ENCODE measurements at places on chromosomes 13 and 19.

- no peak for DNase-seq
Observed at GRCh38 chr13:31614073-31614472, 125.3 kb upstream of the RXFP2 start.

- no peak for DNase-seq
Observed at GRCh38 chr13:85108356-85108755, 690.9 kb downstream of the SLITRK6 start.

DNA sequence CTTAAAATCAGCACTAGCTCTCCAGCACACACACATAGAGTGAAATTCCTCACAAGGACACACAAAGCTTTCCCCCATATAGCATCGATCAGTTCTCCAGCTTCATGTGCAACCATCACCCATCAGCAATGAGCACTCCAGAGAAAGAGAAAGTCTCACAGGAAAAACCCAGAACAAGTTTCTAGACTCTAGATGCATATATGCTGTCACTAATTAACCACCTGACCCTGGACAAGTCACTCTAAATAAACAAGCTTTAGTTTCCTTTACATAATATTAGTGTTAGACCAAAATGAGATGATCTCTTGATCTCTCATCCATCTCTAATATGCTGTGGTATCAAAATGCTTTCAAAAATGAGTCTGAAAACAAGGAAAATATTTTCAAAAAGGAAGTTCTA is 81.2 kb downstream of the TBC1D4 start:
- no peak for DNase-seq

DNA sequence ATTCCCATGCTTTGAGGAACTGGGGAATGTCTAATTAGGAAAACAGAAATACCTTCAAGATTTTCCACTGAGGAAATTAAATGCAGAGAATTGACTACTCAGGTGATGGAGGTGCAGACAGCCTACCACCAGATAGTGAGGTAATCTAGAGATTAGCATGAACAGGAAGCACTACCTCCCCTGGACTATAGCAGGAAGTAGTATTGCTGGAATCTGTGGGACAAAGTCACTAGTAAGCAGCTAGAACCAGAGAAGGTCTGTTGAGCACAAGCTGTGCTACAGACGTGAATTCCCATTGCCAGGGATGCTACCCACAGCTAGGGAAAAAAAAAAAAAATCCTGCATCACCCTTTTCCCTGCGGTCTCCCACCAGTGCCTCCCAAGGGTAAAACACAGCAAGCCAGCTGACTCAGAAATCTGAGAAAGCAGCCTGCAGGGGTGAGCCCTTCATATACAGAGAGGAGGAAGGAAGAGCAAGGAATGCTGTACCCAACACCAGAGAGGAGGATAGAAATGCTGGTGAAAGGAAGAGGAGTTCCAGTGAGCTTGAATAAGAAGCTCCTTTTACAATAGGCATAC is 10.2 kb downstream of the ENOX1 start:
- DNase-seq = no peak

DNA sequence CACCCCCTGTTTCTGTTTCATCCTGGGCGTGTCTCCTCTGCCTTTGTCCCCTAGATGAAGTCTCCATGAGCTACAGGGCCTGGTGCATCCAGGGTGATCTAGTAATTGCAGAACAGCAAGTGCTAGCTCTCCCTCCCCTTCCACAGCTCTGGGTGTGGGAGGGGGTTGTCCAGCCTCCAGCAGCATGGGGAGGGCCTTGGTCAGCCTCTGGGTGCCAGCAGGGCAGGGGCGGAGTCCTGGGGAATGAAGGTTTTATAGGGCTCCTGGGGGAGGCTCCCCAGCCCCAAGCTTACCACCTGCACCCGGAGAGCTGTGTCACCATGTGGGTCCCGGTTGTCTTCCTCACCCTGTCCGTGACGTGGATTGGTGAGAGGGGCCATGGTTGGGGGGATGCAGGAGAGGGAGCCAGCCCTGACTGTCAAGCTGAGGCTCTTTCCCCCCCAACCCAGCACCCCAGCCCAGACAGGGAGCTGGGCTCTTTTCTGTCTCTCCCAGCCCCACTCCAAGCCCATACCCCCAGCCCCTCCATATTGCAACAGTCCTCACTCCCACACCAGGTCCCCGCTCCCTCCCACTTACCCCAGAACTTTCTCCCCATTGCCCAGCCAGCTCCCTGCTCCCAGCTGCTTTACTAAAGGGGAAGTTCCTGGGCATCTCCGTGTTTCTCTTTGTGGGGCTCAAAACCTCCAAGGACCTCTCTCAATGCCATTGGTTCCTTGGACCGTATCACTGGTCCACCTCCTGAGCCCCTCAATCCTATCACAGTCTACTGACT is at the start of gene KLK3:
Gene KLK3, plus strand, starts transcription at position 280 of the 775 bp plus-strand sequence. Its CDS starts 41 bp downstream, at position 321.
- no peak for DNase-seq

DNA sequence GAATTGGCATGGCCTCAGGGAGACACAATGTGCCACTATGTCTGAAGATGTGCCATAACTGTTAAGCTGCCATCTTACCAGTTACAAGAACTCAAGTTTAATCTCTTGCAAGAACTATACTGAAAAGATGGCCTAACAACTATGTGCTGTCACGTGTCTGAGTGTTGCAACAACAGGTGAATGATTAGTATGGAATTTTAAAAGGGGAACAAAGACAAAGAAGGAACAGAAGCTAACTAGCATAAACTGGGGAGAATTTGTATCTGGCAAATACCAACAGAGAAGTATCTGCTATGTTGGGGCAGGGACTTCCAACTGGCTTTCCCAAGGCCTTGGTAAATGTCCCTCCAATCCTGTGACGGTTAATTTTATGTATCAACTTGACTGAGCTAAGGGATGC is 11.5 kb upstream of the ACOD1 start:
- DNase-seq = no peak

- DNase-seq = no peak
Observed at GRCh38 chr13:102863590-102863989, 17.8 kb downstream of the ERCC5 start.

- DNase-seq = no peak
Observed at GRCh38 chr13:111210544-111211469, 95.7 kb downstream of the ARHGEF7 start.

GRCh38 chr13:27820524-27821482 is 28.5 kb downstream of the GSX1 start:
- DNase-seq = no peak

GRCh38 chr19:32914879-32915660 is 45.5 kb upstream of the SLC7A9 start:
- DNase-seq = no peak

DNA sequence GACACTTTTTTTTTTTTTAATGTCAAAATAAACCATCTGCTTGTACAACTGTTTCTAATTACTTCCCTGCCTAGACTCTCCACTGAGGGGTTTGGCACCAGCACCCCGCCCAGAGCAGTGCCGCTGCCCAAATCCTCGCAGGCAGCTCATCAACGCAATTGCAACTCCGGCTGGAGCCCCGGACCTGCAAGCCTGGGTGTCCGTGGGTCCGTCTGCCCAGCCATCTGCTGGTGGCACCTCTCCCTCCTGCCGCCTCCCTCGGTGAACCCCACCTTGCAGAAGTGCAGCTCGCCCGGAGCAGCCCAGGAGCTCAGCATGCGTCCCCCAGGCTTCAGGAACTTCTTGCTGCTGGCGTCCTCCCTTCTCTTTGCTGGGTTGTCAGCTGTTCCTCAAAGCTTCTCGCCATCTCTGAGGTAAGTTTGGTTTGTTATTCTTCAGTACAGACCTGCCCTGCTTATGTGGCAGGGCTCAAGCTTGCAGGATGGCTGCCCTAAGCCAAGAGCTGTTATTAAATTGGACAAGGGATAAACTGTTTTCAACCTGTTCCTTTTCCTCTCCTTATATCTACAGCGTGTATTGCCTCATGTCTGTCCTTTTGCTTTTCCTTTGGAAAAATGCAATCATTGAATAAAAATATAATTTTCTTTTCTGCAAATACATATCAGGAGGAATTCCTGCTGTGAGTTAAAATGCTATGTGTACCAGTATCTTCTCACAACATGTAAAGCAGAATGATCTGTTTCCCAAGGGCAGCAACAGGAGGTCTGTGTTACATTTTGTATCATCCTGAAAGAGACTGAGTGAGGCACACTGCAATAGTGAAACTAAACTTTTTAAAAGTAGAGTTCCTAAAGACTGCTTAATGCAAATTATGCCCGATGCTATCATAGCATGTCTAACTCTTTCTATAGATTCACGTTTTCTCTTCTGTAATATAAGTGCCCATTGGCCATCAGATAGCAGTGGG is at the start of gene ITGBL1:
Gene ITGBL1, plus strand, starts transcription at position 157 of the 967 bp plus-strand sequence. Its CDS starts 159 bp downstream, at position 316.
- DNase-seq = no peak

DNA sequence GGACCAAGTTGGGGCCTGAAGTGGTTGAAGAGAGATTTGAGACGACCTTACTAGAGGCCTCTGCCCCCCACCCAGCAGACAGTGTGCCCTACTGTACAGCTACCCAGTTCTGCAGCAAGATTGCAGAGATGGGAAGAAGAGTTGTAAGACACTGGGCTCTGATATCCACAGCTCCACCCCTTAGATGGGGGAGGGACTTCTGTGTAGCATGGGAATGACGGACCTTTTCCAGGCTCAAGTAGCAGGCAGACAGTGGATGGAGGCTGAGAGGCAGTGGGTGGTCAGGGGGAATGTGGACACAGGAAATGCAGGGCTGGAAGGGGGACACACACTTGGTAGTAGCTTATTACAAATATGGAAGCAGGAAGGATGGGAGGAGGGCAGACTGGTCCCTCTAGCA is 13.0 kb downstream of the LRFN3 start:
- no peak for DNase-seq

DNA sequence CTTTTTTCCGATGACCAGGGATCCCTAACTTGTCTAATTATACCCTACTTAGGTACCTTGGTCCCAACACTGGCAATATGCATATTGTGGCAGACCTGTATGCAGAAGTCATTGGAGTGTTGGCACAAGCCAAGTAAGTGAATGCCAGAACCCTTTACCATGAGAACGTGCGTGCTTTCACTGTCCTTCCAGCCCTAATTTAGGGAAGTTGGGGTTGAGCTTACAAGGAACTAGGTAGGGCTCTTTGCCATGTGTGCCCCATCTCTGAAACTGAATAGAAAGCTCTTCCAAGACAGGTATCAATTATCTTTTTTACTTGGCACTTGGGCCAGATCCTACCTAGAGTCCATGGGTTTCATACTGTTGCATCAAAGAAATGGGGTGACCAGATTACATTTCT is 93.2 kb downstream of the FRY start:
- DNase-seq = no peak

DNA sequence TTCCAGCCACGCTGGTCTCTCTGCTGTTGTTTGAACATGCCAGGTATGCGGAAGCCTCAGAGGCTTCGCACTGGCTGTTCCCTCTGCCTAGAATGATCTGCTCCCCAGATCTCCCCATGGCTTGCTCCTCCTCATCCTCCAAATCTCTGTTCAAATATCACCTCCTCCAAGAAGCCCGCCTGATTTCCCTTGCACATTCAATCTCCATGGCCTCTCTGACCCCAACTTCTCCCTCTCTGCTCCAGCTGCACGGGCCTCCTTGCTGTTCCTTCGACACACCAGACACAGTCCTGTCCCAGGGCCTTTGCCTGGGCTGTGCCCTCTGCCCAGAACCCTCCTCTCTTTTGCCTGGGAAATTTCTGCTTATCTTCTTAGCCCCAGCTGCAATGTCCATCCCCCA is 52.5 kb upstream of the PTPRS start:
- no peak for DNase-seq

GRCh38 chr19:39641773-39642172 is 13.9 kb upstream of the LGALS16 start:
- DNase-seq = no peak

GRCh38 chr19:55257461-55258420 is 1.1 kb downstream of the PPP6R1 start:
- peak; percentile 45 for DNase-seq

DNA sequence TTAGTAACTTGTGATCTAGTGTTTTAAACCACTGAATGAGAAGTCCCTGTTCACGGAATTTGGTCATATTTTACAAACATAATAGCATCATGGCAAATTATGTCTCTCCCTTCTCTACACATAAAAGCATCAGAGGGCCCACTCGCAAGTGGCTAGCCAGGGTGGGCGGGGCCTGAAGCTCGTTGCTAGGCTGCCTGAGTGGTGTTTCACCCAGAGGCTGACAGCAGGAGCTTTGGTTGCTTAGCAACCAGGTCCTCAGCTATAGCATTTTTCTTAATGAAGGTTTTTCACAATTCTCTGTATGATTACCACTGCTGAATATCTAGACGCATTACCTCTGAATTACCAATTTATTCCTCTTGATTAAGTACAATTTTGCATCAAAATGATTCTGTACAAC is 126.5 kb downstream of the NALCN start:
- DNase-seq = no peak

DNA sequence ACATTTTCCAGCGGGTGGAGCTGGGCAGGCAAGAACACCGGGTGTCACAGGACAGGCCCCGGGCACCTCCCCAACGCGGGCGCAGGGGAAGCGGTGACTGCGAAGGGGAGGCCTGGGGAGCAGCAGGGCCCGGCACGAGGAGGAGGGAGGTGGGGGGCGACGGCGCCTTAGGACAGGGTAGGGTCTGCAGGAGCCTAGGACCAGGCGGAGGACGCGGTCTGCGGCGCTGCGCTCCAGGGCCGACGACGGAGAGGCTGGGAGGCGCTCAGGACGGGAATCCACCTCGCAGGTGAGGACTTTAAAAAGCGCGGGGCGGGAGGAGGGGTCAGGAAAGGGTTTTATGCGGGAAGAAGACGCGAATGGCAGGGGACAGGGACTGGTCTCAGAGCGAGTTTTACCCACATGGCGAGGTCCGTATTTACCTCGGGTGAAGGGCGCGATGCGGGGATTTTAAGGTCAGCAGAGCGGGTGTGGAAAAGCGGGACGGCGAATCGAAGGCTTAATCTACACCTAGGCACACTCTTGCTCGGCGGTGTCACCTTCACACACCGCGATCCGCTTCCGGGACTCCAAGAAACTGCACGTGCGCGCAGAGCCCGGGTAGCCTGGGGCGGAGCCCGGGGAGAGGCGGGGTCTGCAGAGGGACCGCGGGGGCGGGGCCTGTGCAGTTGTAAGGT is 13.5 kb downstream of the ERVV-2 start:
- no peak for DNase-seq

DNA sequence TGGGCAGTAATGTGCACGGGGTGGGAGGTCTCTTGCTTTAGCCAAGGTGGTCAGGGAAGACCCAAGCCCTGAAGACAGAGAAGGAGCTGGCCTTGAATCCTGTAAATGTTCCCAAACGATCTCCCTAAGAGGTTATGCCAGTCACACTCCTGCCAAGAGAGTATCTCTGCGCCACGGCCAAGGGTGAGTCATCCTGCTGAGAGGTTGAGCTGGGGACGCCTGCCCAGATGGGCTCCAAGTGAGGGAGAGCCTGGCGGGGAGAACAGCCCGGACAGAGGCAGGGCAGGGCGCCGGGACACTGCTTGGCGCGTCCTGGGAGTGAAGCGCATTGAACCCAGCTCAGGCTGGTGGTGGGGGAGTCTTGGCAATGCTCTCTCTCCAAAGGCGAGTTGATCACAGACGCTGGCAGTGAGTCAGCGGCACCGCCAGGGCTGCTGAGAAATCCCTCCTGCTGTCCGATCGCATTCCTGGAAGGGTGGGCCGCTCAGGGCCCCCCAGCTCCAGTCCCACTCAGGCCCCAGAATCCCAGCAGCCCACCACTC is 16.4 kb downstream of the SULT2B1 start:
- DNase-seq = no peak

DNA sequence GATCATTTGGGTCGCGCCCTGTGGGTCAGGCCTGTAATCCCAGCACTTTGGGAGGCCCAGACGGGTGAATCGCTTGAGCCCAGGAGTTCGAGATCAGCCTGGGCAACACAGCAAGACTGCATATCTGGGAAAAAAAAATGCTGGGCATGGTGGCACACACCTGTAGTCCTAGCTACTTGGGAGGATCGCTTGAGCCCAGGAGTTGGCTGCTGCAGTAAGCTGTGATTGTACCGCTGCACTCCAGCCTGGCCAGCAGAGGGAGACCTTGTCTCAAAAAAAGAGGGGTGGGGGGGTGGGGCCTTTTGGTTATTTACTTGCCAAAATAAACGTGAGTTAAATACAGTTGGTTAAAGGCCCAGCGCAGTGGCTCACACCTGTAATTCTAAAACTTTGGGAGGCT is 9.8 kb upstream of the ZNF544 start:
- peak; percentile 27 for DNase-seq

Data from B cell (primary cell).